Adrenal gland (tissue), 19 donors: ENCODE measurements at places on chromosomes 1 and 21. TPM values are rescaled to one million over a fixed set of nuclear protein-coding genes. Genes with fewer than 3 reads are reported as not detected.

C1QB gene
- total RNA-seq: 488 TPM

DNA sequence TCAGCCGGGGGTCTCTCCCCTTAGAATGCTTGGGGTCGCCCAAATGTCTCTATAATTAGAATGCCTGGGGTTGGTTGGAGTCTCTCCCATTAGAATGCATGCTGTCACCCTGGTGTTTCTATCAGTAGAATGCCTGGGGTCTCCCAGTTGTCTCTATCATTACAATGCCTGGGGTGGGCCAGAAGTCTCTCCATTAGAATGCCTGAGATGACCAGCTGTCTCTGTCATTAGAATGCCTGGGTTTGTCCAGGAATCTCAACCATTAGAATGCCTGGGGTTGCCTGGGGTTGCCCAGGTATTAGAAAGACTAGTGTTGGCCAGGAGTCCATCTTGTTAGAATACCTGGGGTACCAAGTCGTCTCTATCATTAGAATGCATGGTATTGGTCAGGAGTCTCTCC, 51.6 kb downstream of the RNF187 start:
- DNase-seq: no peak

GRCh38 chr1:12006167-12006921, 13.0 kb upstream of the MIIP start:
- no peak for DNase-seq

DNA sequence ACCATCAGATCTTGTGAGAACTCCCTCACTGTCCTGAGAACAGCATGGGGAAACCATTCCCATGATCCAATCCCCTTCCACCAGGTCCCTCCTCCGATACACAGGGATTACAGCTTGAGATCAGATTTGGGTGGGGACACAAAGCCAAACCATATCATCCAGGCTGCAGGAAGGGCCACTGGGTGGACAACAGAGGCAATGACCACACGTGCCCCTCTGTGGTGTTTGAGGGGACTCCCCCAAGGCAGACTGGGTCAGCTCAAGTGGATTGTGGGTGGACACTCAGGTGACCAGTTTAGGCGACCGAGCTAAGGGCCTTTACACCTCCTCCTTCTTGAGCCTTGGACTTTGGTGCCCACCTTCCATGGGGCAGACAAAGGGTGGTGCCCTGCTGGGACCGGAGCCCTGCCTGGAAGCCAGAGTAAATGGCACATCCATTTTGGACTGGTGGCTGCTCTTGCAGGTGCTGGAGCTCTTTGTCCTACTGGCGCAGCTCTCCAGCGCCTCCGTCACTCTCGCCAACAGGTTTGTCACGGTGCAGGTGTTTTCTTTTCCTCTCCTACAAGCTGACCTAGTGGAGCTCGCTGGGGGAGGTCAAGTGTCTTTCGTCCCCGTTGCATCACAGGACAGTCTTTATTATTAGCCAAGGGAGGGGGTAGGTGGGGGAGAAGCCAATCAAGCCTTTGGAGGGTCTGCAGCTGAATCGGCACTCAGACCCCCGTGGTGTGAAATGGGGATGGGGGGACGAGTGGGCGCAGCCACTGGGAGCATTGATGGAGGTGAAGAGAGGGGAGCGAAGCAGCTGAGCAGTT, 37.6 kb downstream of the CRYAA start:
- no peak for DNase-seq

DNA sequence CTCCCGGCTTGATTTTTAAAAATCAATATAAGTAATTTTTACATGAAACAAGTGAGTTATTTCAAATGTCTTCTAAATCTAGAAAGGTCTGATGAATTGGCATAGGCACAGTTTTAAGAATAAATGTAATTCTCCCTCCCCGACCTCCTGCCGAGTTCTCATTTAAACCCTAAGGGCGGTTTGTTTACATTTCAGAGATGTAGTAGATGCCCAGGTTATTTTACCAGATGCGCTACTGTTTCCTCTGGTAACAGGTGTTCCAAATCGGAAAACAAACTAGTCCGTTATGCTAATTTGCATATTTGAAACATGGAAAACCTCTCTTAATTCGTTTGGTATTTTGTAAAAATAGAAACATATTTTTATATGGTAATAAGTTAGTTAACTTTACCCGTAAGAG, 53.8 kb upstream of the CFAP126 start:
- DNase-seq: no peak

DNA sequence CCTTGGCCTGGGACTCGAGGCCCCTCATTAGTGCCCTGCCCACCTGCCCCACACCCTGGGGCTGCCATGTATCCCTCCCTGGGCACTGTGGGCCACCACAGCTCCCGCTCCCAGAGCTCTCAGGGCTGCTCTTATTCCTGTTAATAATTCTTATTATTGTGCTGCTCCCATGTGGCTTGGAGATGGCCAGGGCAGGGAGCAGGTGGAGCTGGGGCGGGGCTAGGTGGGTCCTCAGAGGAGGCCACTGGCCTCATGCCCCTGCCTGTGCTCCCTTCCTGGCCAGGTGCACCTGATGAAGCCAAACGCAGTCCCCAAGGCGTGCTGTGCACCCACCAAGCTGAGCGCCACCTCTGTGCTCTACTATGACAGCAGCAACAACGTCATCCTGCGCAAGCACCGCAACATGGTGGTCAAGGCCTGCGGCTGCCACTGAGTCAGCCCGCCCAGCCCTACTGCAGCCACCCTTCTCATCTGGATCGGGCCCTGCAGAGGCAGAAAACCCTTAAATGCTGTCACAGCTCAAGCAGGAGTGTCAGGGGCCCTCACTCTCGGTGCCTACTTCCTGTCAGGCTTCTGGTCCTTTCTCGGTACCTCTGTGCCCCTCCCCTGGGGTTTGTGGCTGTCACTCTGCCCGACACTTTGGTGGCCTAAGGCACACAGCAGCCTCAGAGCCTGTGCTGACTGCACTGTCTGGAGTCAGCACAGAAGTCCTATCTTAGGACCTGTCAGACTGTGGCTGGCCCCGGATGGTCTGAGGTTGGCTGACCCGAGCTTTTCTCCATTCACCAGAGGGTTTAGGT, 34.1 kb downstream of the BMP8A start:
- no peak for DNase-seq

DNA sequence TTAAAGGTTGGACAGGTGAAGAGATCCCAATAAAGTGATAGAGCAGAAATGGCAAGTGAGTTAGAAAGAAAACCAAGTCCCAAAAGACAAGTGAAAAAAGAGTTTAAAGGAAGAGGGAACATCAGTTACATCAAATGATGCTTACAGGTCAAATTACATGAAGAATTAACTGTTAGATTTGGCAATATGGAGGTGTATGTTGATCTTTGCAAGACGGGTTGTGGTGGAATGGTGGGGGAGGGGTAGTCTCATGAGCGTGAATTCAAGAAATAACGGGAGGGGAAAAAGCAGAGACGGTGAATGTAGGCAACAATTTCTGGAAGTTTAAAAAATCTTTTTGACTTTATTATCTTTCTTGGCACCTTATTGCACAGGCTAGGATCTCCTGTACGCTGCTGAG, 76.6 kb downstream of the NTPCR start:
- DNase-seq: no peak

GRCh38 chr1:26784023-26784871, 3.5 kb upstream of the PIGV start:
- DNase-seq: peak; percentile 88

GRCh38 chr1:65773391-65774123, 19.1 kb upstream of the PDE4B start:
- DNase-seq: no peak

DNA sequence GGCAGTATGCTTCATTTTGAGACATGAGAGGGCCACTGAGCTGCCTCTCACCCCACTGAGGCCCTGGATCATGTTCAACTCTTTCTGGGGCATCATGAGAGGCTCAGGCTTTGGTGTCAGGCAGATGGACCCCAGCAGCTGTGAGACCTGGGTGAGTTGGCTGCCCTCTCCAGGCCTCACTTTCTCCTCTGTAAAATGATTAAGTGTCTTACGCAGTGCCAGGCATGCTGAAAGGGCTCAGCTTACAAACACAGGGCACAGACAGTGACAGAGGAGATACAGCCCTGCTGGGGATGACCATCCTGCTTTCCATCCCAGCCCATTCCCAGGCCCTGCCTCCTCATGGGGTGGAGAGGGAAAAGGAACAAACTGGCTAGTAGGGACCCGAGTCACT, 387.4 kb downstream of the MATN1 start:
- no peak for DNase-seq

GRCh38 chr1:17212009-17212408, 7.1 kb downstream of the PADI1 start:
- no peak for DNase-seq
